ENCODE measurements at places on chromosomes 11 and 22. TPM values are rescaled to one million over a fixed set of nuclear protein-coding genes. Genes with fewer than 3 reads are reported as not detected.

Gene DTX4
- total RNA-seq = 9.3 TPM

Gene OR56A1
- under 0.01 TPM for total RNA-seq

Gene KDM4E
- total RNA-seq = not detected

Gene PAFAH1B2
- 110 TPM for total RNA-seq

Gene MUC2
- not detected for total RNA-seq

Gene SCGB1D2
- total RNA-seq = not detected

Gene TRIM77
- total RNA-seq = not detected

Data from smooth muscle cell of trachea (primary cell).